ENCODE measurements at places on chromosomes 2 and 18. TPM values are rescaled to one million over a fixed set of nuclear protein-coding genes. Genes with fewer than 3 reads are reported as not detected.
A peak's percentile ranks its signal among the peaks of the same experiment; 100 is the strongest.

DNA sequence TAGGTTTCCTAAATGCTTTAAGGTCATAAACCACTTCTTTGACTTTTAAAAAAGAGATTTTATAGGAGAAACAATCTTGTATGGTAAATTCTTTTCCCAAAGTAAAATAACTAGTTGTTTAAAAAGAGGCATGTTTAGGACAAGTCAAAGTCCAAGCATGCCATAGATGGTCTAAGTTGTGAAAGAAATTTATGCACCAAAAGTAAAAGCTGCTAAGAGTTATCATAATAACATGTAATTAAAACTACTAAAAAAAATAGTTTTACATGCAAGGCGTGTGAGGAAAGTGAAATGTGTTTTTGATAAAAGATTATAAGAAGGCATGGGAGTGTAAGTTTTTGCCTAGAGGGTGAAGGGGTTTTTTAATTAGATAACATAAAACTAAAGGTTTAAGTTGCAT is 22.5 kb downstream of the FAM210A start:
- no peak overlapping the region for H3K27ac ChIP-seq
- H3K4me1 ChIP-seq = no peaks in the 10 kb centered on the region
- no peak for DNase-seq
- no peak overlapping the region for H3K4me3 ChIP-seq

DNA sequence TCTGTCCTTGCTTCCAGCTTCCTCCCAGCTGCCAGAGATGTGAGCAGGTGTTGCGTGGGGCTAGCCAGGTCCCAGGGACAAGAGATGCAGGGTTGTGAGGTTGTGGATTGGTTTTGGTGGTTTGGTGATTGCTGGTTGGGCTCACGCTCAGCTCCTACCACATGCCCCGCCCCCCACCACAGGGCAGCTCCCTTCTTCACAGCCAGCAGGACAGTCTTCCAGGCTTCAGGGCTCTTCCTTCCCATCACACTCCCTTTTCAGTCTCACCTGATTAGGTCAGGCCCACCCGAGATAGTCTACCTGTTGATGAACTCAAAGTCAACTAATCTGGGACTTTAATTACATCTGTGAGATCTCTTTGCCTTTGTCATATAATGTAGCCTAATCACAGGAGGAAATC is 52.0 kb upstream of the GLI2 start:
- H3K36me3 ChIP-seq = no peaks in the 10 kb centered on the region
- no peak overlapping the region for H3K4me3 ChIP-seq
- H3K27me3 ChIP-seq = peaks cover 8% of the 10 kb centered on the region
- peak; percentile 71 for DNase-seq
- peaks cover 19% of the 10 kb centered on the region for H3K4me1 ChIP-seq
- H3K27ac ChIP-seq = no peak overlapping the region

DNA sequence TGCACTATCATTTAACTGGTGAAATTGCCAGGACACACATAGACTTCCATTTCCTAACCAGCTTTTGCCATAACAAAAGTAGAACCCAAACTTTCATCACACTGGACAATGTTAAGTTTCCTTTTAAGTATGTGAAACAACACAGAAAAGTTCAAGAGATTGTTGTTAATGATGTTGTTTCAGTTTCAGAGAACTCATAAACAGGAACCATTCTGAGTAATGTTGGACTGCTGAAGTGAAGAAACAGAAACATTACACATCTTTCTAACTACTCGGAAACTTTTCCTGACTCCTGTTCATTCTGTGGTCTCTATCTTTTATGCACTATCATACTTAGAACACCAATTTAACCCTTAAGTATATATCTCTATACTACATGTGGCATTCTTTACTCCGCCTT is 179.2 kb downstream of the RIT2 start:
- DNase-seq = no peak
- no peaks in the 10 kb centered on the region for H3K4me1 ChIP-seq
- H3K27me3 ChIP-seq = no peaks in the 10 kb centered on the region
- no peaks in the 10 kb centered on the region for H3K36me3 ChIP-seq
- no peak overlapping the region for H3K4me3 ChIP-seq

GRCh38 chr2:579961-580360 is 97.2 kb downstream of the TMEM18 start:
- H3K36me3 ChIP-seq = no peaks in the 10 kb centered on the region
- peaks cover 4% of the 10 kb centered on the region for H3K27me3 ChIP-seq
- no peak for DNase-seq
- no peak overlapping the region for H3K27ac ChIP-seq

The ITGA4 gene
- total RNA-seq = 0.72 TPM

DNA sequence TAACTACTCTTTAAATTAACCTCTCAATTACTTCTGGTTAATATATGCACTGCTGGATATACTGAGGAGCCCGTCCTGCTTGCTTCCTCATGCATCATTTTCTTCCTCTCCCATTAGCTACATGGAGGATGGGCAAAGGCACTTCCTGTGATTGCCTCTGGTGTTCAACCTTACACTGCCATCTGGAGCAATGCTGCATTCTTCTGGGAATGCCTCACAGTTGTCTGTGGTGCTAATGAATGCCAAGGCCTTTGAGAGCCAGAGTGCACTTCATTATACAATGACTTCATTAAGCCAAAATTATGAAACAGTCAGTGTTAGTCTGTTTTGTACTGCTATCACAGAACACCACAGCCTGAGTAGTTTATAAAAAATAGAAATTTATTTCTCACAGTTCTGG is 134.8 kb upstream of the DOCK10 start:
- H3K4me3 ChIP-seq = no peak overlapping the region
- no peaks in the 10 kb centered on the region for H3K4me1 ChIP-seq
- no peak for DNase-seq

- no peaks in the 10 kb centered on the region for H3K36me3 ChIP-seq
- no peaks in the 10 kb centered on the region for H3K27me3 ChIP-seq
- DNase-seq = peak; percentile 54
- no peak overlapping the region for H3K4me3 ChIP-seq
- H3K4me1 ChIP-seq = no peaks in the 10 kb centered on the region
Measured at GRCh38 chr2:240478346-240479110, 43.1 kb downstream of the GPC1 start.

- H3K27me3 ChIP-seq = no peaks in the 10 kb centered on the region
- no peaks in the 10 kb centered on the region for H3K36me3 ChIP-seq
- DNase-seq = no peak
Measured at GRCh38 chr2:36702781-36703180, 6.3 kb downstream of the VIT start.

GRCh38 chr18:57738078-57738477 is 65.0 kb downstream of the ATP8B1 start:
- H3K36me3 ChIP-seq = no peaks in the 10 kb centered on the region
- H3K4me3 ChIP-seq = no peak overlapping the region
- peak overlapping the region; percentile 5 for H3K27ac ChIP-seq
- peaks cover 16% of the 10 kb centered on the region for H3K4me1 ChIP-seq
- no peak for DNase-seq
